ENCODE measurements at places on chromosomes 12 and 14. TPM values are rescaled to one million over a fixed set of nuclear protein-coding genes. Genes with fewer than 3 reads are reported as not detected.

DNA sequence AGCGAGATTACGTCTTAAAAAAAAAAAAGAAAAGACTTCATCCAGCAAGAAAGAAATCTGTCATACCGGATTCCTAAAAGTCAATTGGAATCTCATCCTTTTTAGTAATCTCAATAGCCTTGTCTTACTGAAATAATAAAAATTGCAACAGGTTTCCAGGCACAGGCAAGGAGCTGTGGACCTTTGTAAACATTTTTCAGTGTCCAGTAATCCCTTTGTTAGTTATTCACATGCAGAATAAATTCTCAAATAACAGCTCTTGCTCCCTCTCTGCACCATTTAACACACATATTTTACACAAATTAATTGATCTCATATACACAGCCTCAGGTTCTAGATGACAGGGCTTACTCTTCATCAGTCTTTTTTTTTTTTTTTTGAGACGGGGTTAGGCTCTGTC, 22.0 kb upstream of the CALM1 start:
- no peak for DNase-seq

DNA sequence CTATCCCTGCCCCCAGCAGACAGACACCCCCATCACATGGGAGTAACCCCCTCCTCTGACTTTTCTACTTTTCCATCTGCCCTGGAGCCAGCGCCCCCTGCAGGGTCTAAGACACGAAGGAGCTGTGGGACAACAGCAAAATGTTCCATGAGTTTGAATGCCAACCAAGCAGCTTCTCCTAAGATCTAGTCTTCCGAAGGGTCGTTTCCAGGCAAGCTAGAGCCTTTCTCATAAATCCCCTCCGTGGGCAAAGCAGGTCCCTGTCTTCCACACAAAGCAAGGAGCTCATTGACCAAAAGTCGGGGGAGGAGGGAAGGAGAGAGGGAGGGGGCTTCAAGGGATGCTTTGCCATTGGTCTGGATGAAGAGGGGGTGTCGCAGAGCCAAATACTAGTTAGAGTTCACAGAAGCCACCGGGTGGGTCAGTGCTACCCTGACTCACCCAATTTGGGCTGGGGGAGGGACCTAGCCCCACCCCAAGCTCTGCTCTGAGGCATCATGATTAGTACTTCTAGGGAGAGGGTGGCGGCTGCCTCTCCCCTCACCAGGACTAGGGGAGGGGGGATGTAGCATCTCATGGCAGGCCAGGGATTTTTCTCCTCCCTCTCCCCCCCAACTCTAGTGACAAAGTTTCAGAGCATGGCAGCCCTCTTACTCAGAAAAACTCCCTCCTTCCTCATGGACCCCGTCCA, 1.6 kb downstream of the MSI1 start:
- DNase-seq, result no peak

The NEUROD4 gene
- total RNA-seq, result not detected

- no peak for DNase-seq
Observed at GRCh38 chr14:22251090-22251489, 337.9 kb downstream of the DAD1 start.

DNA sequence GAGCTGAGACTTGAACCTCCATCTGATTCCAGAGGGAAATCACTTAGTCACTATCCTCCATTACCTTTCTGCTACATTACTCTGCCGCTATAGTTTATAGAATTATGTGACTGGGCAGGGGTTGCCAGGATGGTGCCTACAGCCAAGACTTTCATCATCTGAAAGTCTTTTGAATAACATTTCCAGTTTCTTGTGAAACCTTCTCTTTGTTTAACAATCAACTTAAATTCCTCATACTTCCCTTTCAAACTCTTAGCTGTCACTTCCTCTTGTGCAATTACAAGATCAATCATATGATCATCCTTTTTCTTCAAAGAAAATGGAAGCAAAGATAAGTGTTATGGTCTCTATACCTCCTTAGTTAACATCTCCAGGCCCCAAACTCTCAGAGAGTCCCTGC, 25.4 kb upstream of the PELI2 start:
- no peak for DNase-seq

DNA sequence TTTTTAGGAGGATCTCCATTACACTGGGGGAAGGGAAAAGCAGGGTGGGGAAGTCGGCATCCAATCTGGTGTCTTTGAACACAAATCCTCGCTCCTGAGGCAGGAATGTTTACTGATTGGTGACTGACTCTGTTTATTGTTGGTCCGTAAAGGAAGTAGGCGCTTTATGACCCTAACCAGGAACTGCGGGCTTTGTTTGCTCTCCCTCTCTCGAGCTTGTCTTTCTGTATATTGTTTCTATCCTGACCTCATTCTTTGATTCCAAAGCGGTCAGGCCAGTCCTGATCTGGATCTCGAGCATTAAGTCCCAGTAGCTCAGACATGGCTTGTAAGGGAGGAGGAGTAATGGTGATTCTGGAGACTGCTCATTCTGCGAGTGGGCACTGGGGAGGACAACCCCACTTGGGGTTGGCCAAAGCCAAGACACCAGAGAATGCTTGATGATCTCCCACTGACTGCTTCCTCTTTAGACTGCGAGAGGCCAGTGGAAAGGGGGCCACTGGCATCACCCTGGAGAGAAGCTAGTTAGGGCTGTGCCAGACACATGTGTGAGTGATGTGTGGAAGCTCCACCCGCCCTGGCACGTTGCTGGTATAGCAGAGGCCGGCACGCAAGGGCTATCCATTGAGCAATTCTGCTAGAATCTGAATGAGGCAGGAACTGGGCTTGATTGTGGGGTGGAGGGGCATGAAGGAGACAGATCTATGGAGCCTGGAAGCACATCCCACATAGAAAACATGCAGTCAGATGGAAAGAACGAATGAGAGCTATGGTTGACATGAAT, 194.6 kb downstream of the PAX9 start:
- DNase-seq, result no peak

The ITPR2 gene
- total RNA-seq, result 40.5 TPM

The RFX4 gene
- not detected for total RNA-seq

DNA sequence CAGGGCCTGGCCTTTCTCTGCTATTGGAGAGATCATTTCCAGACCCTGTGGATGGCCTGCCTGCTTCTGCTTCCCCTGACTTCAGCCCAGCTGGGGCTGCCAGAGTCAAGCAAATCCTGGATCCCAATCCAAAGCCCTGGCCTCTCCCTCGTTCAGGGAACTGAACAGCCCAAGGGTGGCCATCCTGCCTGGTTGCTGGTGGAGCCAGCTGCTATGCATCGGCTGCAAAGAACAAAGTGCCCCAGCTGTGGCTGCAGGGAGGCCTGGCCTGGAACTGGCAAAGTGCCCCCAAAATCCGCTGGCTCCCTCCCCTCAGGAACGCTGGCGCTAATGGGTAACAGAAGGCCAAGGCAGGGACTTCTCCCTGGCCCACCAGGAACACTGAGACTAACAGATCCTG, 56.4 kb downstream of the LRRC74A start:
- no peak for DNase-seq
